Activated T-cell treated with anti-CD3 and anti-CD28 coated beads, Interleukin-2, amount 50 U/mL, for 72 hours (primary cell): ENCODE measurements at places on chromosomes 5 and 9. TPM values are rescaled to one million over a fixed set of nuclear protein-coding genes. Genes with fewer than 3 reads are reported as not detected.

GRCh38 chr5:102792705-102793104 lies 37.6 kb downstream of the PAM start:
- DNase-seq = no peak

GRCh38 chr5:41797662-41798061 lies 72.6 kb downstream of the OXCT1 start:
- no peak for DNase-seq

The C7 gene
- total RNA-seq = not detected

DNA sequence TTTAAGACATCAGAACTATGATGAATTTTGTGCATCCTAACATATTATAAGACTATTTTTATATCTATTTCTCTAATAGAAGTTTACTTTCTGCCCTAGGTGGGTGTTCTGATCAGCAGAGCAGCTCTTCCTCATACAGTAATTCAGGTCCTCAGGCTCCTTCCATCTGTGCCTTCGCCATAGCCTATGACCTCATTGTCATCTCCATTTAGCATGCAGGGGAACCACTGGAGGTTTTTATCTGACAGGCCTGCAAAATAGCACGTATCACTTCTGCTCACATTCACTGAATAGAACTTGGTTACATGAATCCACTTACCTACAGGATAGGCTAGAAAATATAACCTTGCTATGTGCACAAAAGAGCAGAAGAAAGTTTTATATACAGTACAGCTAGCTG lies 159.4 kb upstream of the CCNH start:
- no peak for DNase-seq

The PCDHA9 gene
- total RNA-seq = not detected

GRCh38 chr9:91405343-91406077 lies 18.1 kb downstream of the NFIL3 start:
- DNase-seq = no peak

GRCh38 chr5:10724781-10725507 lies 36.1 kb downstream of the DAP start:
- DNase-seq = no peak

DNA sequence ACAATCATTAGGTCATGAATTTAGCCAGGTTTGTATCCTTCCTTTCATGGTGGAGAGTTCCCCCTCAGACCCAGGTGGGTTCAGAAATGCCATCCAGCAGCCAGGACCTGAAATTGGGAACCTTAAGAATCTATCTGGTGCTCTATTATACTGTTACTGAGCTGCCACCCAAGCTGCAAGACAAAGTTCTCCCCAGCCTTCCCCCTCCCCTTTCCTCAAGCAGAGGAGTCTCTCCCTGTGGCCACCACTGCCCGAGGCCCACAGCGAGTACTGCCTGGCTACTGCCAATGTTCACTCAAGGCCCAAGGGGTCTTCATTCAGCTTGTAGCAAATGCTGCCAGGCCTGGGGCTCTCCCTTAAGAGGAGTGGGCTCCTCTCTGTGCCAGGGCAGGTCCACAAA lies 133.8 kb downstream of the TMEM38B start:
- DNase-seq = no peak

The KIAA1958 gene
- 12.9 TPM for total RNA-seq

DNA sequence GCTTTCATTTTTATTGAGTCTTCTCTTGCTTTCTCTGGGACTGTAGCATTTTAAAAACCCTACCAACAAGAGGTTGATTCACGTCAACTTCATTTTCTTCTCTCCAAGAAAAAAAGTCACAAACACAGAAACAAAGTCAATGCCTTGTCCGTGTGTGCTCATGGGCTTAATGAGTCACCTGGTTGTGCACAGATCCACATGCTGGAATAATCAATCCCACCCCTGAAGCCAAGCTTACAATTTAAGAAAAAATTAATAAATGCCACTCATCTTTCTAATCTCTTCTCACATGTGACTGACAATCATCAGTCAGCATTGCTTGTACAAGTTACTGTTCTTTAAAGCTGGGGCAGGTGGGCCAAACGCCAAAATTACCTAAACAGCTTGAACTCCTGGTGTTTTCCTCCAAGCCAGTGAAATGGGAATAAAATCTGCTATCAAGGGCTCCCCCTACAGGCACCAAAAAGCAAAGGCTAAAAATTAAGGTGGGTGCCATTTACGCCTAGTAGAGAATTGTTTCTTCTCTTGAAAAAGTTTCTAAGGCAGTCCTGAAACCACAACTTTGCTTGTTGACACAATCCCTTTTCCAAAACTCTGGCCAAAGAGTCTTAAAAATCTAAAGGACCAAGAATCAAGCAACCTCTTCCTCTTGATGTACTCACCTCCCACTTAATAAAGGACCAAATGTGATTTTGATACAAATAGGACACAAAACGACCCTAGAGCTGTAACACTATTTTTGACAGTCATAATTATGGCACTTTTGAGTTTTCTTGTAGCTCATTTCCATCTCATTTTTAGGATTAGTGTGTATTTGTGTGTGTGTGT lies 21.3 kb downstream of the TRMO start:
- DNase-seq = no peak

DNA sequence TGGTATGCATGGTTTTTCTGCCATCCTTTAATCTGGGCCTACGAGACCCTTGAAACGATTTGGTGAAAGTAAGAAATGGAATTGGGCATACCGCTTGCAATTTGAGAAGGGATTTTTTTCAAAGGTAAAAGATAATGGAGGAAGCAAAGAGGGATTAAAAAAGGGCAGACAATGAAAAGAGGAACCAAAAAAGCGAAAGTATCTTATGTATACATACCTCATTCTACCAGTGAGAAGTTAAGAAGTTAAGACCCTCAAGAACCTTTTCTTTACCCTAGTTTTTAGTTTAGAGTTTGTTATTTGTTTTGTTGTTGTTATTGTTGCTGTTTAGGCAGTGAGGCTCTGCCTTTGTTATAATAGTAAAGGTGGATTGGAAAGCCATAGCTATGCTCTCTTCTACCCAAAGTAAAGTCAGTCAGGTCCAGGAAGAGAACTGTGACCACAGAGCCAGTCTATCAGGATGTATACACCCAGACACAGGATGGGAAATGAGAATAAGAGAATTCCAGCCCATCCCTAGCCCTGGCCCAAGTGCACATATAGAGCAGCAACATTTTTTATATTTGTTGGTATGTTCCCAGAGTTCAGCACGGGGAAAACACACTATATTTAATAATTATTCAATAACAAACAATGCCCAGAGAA lies 166.6 kb downstream of the RFX3 start:
- DNase-seq = no peak

The ZDHHC11B gene
- 0.24 TPM for total RNA-seq

- DNase-seq = no peak
These were observed 28.3 kb downstream of the EBF1 start for GRCh38 chr5:159071382-159071781.

DNA sequence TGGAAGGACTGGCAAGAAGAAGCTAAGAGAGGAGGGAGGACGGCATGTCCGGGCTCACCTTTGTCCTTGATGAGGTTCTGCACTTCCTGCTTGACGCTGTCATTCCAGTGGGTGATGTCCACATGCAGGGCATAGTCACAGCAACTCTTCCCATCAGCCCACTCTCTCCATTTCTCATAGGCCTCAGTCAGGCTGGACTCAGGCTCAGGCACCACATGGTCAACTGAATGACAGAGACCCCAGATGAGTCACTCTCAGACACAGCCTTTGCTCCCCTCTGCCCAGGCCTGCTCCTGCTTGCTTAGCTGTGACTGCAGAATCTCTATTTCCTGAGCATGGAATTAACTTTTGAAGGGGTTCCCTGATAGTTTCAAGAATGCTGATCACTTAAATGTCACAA lies 94.2 kb downstream of the DPYSL3 start:
- no peak for DNase-seq

- DNase-seq = no peak
These were observed 6.9 kb upstream of the GSN start for GRCh38 chr9:121261107-121261460.

GRCh38 chr5:153088538-153088937 lies 401.9 kb upstream of the GRIA1 start:
- no peak for DNase-seq

GRCh38 chr9:93096811-93097382 lies 880 bp downstream of the CARD19 start:
- DNase-seq = no peak
